Naive B cell (primary cell): ENCODE measurements at places on chromosomes 3 and 15.
A peak's percentile ranks its signal among the peaks of the same experiment; 100 is the strongest.

- no peak for DNase-seq
Observed at GRCh38 chr3:55731741-55732140, 244.6 kb upstream of the WNT5A start.

- DNase-seq, result peak; percentile 25
Observed at GRCh38 chr3:71305231-71306206, 278.0 kb downstream of the FOXP1 start.

GRCh38 chr3:50587373-50587772 lies 18.1 kb downstream of the HEMK1 start:
- no peak for DNase-seq

GRCh38 chr3:133754455-133754854 lies 8.3 kb downstream of the TF start:
- no peak for DNase-seq

DNA sequence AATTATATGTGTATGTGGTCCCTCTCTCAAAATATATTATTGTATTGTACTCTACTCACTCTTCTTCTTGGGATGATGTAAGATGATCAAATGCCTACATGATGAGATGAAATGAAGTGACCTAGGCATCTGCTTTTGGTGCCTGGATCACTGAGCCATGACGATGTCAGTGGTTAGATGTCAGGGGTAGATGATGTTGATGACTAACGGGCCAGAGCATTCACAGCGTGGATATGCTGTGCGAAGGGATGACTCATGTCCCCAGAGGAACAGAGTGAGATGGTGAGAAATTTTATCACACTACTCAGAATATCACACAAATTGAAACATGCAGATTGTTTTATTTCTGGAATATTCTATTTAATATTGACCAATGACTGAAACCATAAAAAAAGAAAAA lies 233.9 kb upstream of the CADM2 start:
- DNase-seq, result no peak

DNA sequence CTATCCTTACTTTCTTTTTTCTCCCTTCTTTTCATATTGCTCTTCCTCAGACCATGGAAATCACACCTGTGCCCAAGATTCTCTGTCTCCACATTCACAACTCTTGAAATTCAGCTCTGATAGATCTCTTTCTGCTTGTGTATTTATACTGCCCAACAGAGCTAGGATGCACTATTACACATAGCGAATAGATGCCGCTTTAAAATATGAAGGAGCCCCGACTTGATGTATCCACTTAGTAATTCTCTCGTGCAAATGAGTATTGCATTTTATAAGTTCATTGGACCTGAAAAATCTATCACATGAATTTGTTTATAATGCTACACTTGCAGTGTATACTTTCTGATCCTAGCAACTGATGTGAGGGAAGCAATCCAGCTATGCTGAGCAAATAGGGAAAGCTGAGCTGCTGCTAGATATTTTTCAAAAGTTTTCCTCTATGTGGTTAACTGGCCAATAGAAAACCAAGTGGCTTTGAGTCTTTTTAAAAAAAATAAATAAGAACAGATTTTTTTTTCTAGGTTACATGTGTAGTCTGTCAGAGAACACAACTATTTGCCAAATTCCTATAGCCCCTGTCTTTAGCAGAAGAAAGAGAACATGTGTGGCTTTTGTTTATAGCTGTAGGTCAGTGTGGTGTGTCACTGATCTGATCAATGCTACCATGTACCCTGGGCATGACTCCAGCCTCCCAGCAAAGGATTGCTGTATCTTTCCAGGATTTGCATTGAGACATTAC lies 64.3 kb upstream of the LEKR1 start:
- no peak for DNase-seq

DNA sequence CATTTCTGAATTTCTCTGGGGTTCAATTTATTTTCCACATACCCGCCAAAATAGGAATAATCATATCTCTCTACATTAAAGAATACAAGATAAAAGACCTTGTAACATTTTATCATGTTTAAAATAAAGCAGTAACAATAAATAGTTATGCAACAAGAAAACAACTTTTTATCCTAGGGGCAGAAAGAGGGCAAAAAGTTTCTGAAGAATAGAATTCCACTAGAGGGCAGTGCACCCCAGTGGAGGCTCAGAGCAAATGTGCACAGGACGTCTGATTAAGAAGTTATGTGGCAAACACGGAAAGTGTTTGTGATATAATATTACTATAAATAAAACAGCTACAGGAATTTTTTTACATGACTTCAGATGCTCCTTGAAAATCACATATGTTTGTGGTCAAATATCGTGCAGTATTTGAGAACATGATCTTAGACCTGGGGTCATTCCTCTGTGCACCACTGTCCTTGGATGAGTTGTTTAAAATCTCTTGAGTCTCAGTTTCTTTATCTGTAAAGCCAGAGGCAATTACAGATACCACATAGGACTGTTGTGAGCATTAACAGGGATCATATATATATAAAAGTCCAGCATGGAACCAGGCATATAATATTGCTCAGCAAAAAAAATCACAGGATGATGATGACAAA lies 13.2 kb upstream of the PIK3R4 start:
- peak; percentile 43 for DNase-seq

DNA sequence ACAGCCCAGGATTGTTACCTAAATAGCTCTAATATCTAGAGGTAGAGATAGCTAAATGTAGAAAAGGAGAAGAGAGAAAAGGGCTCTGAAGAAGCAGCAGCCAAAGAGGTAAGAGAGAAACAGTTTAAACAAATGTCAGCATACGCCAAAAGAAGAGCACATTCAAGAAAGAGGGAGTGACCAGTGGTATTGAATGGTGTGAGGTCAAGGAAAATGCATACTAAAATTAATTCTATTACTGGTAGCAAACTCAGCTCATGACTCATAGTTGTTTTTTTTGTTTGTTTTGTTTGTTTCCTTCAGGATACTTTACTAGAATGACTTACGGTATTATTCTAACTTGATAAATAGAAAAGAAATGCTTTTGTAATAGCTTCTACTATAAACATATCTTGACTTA lies 86.5 kb upstream of the FXR1 start:
- DNase-seq, result no peak

- DNase-seq, result peak; percentile 25
Observed at GRCh38 chr15:41022487-41023090, 69.3 kb downstream of the CHAC1 start.

- DNase-seq, result no peak
Observed at GRCh38 chr3:65902304-65902793, 136.4 kb downstream of the MAGI1 start.

GRCh38 chr3:78724859-78725258 lies 1042.9 kb downstream of the ROBO1 start:
- DNase-seq, result no peak

DNA sequence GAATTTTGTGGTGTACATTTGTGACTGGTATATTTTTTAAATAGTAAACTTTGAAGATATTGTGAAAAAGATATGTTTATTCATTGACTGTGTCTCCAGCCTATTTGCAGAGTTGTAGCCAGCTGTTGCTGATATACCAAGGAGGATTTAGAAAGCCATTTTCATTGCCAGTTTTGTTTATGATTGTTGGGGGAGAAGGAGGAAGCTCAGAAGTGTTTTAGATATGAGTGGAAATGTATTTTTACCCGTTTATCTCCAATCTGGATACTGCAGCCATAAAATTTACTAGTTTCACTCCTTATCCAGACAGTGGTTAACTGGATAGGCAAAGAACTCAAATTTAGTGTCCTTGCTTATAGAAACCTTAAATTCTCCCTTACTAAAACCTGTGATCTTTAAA lies 18.8 kb downstream of the ATP11B start:
- DNase-seq, result no peak

DNA sequence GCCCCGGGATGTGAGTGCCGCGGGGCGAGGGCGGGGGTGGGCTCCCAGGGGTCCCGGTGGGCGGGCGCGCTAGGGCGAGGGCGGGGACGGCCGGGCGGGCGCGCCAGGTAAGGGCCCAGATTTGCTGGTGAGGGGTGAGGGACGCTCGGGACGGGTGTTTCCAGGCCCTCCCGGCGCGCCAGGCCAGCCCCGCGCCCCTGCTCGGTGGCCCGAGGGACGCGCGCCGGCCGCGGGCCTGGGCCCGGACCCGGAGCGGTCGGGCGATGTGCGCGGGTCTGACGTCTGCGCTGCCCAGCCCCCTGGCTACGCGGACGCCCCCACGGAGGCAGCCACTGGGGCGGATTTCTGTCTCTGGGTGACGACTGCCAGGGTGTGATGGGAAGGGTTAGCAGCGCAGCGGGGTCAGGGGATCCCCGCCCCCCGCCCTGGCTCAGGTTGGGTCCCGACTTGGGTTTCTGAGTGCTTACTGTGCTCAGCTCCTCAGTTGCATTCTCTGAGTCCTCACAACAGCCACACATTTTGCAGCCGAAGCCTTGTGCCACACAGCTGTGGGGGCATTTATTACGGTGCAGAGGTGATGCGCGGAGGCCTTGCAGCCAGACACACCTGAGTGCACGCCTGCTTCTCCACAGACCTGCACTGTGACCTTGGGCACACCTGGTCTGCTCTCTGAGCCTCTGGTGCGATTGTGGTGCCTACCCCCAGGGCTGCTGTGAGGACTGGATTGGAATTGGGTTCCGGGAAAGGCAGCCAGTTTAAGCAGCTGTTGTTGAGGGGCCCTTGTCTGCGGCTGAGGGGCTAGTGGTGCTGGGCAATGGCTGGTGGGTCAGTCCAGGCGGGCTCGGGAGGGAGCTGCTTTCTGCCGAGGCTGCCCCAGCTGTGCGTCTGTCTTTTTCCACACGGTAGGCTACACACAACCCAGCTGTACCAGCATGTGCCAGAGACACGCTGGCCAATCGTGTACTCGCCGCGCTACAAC lies 523 bp downstream of the HDAC11 start:
- no peak for DNase-seq

DNA sequence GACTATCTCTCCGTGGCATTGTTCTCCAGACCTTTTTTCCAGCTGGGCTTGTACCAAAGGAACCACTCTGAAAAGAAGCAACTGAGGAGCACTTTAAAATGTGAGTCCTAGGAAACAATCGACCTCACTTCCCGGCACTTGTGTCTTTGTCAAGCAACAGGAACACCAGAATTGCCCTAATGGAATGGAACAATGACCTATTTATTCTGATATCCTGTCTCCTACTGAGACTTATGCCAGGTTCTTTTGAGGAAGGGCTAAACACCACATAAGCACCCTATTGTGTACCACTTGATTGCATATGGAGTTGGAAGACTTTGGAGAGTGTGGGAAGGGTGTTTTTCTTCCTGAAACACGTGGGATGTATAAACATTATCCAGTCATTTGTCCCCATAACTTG lies 56.8 kb upstream of the TGFBR2 start:
- DNase-seq, result no peak

DNA sequence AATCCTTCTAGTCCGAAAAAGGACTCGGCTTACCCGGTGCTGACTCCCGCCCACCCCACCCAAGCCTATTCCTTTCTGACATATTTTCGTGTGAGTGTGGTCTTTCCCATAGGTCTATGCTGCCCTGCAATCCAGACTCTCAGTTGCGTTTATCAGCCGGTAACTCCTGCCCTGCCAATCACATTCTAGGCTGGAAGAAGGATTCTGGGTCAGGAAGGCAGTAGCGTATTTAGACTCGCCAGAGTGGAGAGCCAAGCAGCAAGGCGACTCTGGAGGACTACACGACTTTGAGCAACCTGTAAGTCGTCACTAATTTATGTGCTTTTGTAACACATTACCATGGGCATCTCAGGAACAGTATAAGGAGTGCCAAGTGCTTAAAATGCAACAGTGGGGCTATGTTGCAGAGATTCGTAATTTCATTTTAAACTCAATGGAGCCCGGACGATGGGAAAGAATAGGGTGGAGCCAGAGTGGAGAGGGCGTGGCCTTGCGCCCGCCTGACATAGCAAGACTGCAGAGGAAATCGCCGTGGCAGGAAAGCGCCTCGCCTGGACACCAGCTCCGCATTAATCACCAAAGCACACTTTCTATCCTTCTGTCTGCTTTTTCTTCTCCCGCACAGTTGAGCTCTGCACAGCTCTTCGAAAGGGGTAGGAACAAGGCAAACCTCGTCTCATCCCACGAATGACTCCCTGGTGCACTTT lies 1044.2 kb downstream of the AGBL1 start:
- no peak for DNase-seq

DNA sequence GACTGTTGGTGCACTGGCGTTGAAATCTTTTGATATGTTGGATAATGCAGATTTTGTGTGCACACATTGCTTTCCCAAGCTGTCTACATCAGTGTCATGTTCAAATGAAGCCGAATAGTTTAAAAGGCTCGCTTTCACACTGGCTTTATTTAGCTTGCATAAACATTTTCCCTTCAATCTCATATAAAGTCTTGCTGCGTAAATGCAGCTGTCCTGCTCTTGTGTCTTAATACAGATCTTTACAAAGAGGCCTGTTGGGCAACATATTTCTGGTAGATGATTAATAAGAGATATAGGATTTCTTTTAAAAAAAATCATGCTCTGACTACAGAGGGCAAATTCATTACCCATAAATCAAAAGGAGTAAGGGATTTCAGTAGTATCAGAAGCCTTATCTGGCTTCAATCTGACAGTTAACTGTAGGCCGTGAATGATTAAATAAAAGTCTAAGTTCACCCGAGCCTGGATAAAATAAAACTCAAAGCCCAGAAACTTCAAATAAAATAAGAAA lies 937.2 kb downstream of the FHIT start:
- DNase-seq, result no peak

DNA sequence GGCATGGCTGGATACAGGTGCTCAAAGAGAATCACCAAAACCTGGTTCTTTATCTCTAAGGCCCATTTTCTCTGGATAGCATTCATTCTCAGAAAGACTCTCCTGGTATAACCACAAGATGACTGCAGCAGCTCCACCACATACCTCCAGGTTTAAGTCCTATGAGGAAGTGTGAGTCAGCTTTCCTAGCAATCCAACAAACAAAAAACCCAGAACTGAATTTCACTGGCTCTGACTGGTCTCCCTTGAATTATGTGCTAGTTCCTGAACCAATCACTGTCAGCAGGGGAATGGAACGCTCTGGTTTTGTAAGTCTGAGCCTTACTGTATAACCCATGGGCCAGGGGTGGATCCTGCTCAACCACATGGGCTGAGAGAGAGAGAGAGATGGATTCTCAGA lies 27.2 kb downstream of the MRPL46 start:
- DNase-seq, result no peak

GRCh38 chr15:100215843-100216169 lies 126.0 kb downstream of the ADAMTS17 start:
- no peak for DNase-seq

- DNase-seq, result no peak
Observed at GRCh38 chr3:119160815-119161214, 12.6 kb upstream of the UPK1B start.

DNA sequence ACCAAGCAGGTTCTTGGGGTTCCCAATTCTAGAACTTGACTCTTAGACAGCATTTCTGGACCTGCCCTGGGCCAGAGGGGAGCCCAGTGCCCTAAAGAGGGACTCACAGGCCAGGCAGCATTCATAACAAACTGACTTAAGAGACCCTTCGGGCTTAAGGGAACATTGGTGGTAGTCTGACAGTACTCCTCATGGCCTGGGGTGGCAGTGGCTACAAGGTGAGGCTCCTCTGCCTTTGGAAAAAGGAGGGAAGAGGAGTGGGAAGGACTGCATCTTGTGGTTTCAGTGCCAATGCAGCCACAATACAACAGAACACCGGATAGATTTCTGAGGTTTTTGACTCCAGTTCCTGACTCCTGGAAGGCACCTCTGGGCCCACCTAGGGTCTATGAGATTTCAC lies 172.2 kb upstream of the STRIT1 start:
- DNase-seq, result no peak
